Activated CD4-positive, alpha-beta T cell treated with anti-CD3 and anti-CD28 coated beads for 36 hours (primary cell): ENCODE measurements at places on chromosomes 1 and 21. TPM values are rescaled to one million over a fixed set of nuclear protein-coding genes. Genes with fewer than 3 reads are reported as not detected.

Gene DCST1
- not detected for total RNA-seq

- DNase-seq: no peak
These were observed 54.7 kb downstream of the CD2 start for GRCh38 chr1:116808848-116809508.

- DNase-seq: peak; percentile 18
These were observed 1.6 kb downstream of the GJC2 start for GRCh38 chr1:228151180-228151925.

DNA sequence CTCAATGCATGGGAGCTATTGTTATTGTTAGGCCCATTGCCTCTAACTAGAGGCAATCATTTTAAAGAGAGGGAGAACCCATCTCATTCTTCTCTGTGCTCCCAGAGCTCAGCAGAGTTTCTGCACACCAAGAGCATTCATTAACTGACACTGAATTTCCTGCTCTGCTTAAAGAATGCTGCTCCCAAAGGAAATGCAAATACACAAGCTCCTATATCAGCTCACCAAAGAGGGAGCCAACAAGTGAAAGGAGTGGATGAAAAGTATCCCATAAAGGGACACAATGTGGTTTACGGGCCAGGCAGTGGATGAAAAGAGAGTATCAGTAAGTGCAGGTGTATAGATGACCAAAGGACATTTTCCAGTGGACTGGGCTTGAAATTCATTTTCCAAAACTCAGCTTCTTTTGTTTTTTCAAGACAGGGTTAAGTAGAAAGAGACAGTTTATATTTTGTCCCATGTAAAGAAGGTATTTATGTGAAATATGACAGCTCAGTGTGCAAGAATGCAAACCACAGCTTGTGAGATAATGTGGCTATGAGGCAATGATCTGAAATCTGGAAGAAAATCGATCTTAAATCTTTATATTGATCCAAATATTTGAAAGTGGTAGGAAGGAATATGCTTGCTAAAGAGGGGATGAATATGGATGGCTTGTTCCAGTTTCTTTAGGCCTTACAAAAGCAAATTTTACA is 207.7 kb upstream of the CAMK1G start:
- DNase-seq: no peak

DNA sequence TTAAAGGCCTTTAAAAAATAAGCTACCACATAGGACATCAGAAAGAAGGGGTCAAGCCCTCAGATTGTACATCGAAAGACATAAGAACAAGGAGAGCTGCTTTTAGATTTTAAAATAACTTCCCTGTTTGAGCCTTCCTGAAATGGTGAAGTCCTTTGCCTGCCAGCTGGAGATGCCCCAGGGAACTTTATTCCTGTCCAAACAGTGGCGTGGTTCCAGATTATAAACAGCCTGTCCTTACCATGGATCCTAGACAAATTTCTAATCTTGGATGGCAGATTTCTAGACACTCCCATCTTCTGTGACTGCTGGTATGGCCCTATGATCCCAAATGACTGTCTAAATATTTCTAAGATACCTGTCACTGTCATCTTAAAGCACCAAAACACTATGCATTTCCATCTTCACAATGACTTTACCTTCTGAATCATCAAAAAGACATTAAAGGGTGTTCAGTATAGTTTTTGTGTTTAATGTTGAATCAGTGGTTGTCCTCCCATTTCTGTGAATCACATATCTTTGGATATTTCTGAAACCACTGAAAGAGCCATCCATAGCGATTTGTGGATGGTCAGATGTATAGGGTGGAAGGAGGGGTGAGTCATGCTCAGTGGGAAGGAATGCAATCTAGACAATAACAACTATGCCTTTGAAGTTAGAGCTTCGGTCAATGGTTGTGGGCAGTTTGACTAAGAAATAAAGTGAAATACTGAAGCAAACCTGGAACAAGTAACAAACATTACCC is 23.2 kb downstream of the ILDR2 start:
- peak; percentile 21 for DNase-seq

GRCh38 chr1:15949453-15950245 is 26.3 kb downstream of the ZBTB17 start:
- peak; percentile 94 for DNase-seq

Gene RGS8
- total RNA-seq: not detected
